ENCODE measurements at places on chromosomes 11 and 22.

DNA sequence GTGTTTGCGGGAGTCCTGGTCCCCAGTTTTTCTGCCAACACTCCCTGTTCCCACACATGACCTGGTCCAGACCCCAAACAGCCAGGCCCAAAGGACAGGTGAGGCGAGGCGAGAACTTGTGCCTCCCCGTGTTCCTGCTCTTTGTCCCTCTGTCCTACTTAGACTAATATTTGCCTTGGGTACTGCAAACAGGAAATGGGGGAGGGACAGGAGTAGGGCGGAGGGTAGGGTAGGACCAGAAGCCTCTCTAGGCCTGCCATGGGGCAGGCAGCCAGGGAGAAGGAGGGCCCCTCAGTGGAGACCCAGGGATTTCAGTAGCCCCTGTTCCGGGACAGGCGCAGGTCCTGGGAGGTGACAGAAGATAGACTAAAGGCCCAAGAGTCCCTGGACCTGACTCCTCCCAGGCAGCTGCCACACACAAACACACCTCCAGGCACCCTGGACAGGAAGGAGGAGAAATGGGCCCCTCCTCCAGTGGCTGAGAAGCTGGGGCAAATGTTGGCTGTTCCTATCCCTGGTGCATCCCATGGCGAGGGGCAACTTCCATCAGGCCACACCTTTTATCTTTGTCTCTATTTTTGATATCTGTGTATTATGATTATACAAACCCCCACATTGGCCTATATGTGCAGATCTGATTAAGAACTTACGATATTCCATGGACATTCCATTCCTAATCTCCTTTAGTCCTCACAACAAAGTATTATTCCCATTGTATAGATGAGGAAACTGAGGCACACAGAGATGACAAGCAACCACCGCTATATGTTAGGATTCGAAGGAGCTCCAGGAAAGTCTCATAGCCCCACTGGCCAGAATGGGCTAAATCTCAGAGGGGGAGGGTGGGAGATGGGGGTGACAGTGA is 626 bp upstream of the F2 start:
- no peak for DNase-seq

- DNase-seq = no peak
Measured at GRCh38 chr11:115524572-115524971, 20.4 kb upstream of the CADM1 start.

DNA sequence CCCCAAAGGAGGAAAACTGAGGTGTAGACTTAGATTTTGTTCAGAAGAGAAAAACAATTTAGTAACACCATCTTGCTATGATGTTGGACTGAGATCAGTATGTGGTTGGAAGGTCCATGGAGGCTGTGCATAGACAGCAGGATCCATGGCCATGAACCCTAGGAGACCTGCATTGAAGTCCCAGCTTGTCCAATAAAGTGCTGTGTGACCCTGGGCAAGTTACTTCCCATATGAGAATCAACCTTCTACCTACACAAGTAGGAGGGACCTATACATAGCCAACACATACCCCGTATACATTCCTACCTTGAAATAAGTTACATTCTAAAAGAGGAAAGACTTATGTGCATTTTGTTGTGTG is 27.3 kb upstream of the ZNRF3 start:
- DNase-seq = no peak

DNA sequence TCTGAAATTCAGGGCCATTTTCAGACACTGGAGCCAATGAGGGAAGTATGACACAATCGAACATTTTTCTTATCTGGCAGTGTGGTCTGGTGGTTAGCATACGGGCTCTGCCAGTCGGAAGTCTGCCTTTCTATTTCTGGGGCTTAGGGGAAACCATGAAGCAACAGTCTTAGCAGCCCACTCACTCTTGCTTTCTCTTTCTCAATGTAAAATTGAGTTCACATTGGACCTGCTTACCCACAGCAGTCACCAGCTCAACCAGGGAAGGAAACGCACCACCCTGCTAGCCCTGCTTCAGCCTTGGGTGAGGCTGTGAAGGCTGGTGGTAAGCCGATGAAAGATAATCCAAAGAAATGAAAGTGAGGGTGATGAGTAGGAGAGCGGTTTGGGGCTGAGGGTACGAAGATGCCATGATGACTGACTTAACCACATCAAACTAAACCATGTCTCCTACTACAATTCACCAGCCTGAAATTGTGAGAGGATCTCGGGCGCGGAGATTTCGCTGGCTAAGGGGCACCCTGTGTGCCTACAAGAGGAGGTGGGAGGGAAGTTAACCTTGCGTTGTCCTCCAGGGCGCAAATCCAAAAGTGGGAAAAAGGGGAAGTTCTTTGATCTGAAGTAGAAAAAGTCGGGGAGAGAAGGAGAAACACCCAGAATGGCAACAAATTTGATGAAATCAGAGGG is 2.0 kb upstream of the LMO2 start:
- DNase-seq = no peak

DNA sequence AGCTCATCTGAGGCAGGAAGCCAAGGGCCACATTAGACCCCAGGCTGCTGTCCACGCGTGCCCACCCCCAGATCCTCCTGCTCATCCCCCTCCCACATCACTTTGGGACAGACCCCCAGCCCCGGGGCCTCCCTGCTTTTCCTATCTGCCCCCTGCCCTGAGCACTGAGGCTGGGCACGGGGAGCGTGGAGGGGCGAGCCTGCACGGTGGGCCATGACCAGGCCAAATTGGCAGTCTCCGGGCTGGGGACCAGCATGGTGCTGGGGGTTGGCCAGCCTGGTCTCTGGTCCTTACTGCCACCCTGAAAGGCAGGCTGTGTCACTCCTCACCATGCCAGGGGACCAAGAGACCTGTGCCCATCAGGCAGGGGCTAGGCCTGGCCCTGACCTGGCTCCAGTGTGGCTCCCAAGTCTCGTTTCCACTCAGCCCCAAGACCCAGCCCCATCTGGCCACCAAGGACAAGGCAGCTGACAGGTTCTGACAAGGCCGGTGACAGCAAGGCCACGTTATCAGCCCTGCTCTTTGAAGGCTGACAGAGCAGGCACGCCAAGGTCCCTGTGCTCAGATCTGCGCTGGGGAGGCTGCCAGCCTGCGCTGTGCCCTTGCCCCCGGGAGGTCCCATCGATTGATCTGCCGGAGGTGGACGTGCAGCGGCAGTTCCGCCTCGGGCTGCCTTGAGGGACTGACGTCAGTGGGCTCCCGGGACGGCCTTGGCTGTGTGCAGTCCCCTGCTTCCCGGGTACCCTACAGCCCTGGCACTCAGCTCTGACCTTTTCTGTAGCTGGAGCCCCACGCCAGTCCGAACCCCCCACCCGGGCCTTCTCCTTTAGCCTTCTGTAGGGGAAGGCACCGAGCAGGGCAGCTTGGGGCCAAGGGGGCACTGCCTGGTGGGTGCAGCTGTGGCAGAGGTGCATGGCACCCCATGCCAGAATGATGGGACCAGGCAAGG is 3.6 kb downstream of the TNNI2 start:
- no peak for DNase-seq

DNA sequence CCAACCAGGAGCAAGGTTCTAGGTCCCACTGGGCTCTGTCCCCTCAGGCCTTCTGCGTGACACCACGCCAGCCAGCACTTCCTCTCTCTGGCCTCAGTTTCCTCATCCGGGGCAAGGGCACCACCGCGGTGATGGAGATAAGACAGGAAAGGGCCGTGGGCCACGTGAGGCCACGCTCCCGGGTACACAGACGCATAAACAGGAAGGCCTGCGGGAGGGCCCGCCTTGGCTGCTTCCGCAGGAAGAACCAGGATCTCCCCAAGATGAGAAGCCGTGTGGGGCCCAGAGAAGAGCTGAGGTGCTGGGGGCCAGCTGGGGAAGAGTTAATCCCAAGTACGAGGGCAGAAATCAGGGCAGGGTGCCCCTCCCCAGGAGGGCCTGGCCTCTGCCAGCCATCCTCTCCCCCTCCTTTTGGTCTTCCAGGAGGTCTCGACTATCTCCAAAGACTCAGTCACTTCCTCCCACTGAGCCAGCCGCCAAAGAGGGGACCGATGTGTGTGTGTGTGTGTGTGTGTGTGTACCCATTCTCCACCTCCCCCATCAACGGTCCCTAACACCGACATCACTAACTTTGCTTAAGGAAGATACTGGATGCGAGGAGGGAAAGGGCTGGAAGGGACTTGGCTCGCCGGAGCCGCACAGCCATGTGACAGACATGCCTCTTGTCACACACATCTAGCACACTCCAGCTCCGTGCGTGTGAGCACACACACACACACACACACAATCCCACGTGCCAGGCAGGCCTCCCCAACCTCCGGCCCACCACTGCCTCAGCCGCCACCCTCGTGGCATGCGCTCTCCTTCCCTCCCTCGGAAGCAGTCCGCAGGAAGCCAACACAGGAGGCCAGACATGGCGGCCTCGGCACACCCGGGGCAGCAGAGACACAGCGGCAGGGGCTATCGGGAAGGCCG is 1.4 kb downstream of the MFNG start:
- DNase-seq = no peak

- DNase-seq = no peak
Measured at GRCh38 chr22:20510811-20511577, 3.6 kb downstream of the MED15 start.

DNA sequence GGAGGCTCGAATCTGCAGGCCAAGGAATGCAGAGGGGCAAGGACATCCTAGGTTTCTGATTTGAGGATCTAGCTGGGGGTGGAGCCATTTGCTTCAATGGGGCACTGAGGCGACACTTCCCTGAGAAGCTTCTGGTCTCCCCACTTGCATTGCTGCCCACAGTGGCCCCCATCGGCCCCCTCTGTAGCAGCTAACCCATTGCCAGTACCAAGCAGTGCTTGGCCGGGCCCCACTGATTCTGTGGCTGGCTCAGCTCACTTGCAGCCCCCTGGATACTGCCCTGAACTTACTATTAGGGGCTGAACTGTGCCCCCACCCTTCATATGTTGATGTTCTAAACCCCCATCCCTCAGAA is 42.9 kb upstream of the SHISAL1 start:
- no peak for DNase-seq

- no peak for DNase-seq
Measured at GRCh38 chr11:69328231-69328630, 34.3 kb downstream of the MYEOV start.

DNA sequence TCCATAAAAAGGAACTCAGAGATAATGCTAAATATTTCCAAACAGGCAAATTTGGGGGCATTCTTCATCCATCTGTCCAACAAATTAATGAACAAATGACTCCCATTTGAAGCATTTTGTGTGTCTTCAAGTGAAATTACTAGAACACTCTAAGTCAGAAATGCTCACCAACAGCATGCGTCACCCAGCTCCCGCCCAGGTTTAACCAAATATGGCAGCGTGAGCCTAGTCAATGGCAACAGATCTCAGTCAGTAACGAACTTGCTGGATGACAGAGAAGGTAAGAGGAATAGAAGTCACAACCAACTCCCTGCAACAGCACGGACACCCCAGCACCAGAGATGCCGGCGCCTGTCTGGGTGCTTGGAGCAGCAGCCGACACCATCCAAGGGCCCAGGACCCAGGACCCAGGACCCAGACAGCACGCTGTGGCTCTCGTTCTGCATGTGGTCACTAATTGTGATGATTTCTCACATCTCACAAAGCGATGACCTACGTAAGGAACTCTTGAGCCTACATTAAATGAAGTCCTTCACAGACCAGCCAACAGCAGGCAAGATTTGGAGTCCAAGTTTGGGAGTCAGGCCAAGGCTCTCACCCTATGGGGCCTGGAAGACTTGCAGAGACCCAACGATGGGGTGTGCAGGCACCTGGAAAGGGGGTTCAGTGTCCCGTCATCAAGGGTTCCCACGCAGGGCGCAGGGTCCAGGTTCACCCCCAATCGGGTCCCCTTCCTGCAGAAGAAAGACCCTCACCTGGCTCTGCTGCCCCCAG is 556.9 kb downstream of the BRD1 start:
- DNase-seq = no peak

Measured in fibroblast of skin of right quadriceps (primary cell).